ENCODE measurements at places on chromosomes 2 and 18.

DNA sequence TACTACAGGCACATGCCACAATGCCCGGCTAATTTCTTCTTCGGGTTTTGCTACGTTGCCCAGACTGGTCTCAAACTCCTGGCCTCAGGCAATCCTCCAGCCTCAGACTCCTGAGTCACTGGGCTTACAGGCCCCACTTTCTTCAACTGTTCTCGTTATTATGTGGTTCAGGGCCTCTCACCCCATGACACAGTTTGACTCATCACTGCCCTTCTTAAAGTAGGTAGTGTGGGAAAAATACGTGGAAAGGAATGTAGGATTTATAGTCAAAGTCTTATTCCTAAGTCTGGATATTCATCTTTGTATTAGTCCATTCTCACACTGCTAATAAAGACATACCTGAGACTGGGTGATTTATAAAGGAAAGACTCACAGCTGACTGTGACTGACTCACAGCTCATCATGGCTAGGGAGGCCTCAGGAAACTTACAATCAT is 19.4 kb downstream of the CENPA start:
- H3K27ac ChIP-seq: no peak overlapping the region
- peaks cover 11% of the 10 kb centered on the region for H3K4me1 ChIP-seq
- no peak for DNase-seq

GRCh38 chr2:225337183-225337582 is 62.3 kb upstream of the NYAP2 start:
- DNase-seq: no peak
- no peaks in the 10 kb centered on the region for H3K36me3 ChIP-seq
- H3K27me3 ChIP-seq: no peaks in the 10 kb centered on the region
- no peaks in the 10 kb centered on the region for H3K4me1 ChIP-seq

DNA sequence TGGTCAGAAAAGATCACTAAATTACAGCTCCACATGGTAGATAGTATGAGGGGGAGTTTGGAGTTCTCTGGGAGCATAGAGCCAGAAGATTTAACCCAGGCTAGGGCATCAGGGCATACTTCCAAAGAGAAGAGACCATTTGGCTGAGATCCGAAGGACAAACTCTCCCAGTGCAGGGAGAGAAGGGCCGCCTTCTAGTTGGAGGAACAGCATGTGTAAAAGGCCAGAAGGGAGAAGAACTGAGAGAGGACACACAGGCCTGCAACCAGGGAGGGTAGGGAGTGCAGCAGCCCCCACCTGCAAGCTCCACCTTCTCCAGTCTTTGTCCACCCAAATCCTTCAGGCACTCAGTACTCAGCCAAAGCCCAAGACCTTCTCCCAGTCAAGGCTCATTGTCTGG is 182.0 kb downstream of the GFPT1 start:
- DNase-seq: no peak
- H3K4me1 ChIP-seq: no peaks in the 10 kb centered on the region
- no peaks in the 10 kb centered on the region for H3K36me3 ChIP-seq
- H3K27ac ChIP-seq: no peak overlapping the region
- H3K4me3 ChIP-seq: no peak overlapping the region

DNA sequence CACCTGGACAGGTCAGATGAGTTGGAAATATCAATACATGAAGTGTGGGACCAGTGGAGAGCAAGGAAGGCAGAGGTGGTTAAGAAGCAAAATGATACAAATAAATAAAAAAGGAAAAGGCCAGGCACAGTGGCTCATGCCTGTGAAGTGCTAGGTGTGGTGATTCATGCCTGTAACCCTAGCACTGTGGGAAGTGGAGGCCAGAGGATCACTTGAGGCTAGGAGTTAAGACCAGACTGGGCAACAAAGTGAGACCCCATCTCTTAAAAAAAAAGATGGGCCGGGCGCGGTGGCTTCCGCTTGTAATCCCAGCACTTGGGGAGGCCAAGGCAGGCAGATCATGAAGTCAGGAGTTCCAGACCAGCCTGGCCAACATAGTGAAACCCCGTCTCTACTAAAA is 2.9 kb downstream of the STON1 start:
- no peak for DNase-seq
- H3K27me3 ChIP-seq: peaks cover 14% of the 10 kb centered on the region

DNA sequence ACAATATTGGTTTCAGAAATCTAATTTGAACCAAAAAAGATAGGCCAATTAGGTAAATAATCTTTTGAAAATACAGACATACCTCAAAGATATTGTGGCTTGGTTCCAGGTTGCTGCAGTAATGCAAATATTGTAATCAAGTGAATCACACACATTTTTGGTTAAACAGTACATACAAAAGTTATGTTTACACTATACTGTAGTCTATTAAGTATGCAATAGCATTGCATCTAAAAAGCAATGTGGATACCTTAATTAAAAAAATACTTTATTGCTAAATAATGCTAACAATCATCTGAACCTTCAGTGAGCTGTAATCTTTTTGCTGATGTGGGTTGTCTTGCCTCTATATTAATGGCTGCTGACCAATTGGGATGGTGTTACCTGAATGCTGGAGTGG is 67.3 kb downstream of the KYNU start:
- H3K4me3 ChIP-seq: no peak overlapping the region
- H3K36me3 ChIP-seq: no peaks in the 10 kb centered on the region
- DNase-seq: no peak
- no peak overlapping the region for H3K27ac ChIP-seq
- peaks cover 5% of the 10 kb centered on the region for H3K27me3 ChIP-seq
- H3K4me1 ChIP-seq: no peaks in the 10 kb centered on the region

DNA sequence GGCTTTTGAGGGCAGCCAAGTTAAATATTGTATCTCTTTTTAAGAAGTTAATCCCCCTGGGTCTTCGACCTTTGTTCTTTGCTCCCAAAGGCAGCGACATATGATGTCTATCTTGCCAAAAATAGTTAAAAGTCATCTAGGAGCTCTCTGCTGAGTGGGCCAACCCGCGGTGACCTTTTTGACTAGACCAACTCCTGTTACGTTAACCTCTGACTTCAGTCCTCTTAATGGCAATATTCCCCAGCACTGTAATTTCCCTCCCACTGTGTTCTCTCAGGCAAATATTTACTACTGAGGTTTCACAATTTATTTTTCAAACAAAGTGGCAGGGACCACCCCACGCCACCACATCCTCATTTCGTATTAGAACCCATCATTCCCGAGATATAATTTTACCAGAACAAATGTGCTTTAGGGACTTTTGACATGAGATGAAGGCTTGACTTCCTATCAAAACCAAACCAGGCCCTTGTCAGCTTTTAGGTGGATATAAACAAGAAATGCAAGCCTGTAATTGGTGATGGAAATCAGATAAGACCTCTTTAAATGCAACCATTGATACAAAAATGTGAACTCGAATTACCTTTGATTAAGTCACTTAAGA is 764.7 kb downstream of the SATB2 start:
- no peaks in the 10 kb centered on the region for H3K36me3 ChIP-seq
- no peak overlapping the region for H3K4me3 ChIP-seq
- H3K27me3 ChIP-seq: no peaks in the 10 kb centered on the region
- H3K27ac ChIP-seq: no peak overlapping the region

- H3K27me3 ChIP-seq: no peaks in the 10 kb centered on the region
- H3K4me1 ChIP-seq: peaks cover 24% of the 10 kb centered on the region
- H3K36me3 ChIP-seq: peaks cover 22% of the 10 kb centered on the region
Measured at GRCh38 chr2:99827296-99827999, 314.9 kb downstream of the AFF3 start.

DNA sequence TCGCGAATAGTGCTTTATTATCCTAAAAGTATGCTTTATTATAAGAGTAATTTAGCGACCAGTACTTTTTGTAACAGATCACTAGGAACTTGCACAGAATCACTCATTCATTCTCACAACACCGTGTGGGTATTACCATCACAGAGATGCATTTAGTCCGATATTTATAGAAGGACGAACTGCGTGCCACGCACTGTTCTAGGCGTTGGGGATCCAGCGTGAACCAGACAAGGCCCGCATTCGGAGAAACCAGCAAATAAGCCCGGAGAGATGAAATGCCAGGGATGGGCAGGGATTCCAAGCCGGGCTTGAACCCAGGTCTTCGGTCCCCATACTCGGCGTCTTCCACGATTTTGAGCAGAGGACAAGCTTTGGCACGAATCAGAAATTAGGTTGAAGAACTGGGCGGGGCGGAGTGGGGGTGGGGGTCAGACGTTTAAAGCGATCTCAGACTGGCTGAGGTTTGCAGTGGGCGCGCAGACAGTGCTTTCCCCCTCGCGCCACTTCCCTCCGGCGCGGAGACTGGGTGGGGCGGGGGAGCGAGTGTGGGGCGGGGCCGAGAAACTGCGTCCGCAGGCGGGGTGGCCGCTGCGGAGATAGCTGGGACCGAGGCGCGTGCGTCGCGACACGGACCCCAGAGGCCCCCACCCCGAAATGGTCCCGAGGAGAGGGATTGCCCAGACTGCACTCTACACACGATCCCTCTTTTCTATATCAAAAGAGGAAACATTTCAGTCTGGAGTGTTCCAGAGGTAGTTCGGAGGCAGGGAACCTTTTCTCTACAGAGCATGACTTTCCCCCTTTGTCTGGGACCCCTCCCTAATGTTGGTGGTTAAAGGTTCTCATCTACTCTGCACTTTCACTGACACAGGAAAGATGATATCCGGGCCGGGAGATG is 1.1 kb upstream of the CXCR4 start:
- H3K4me1 ChIP-seq: peaks cover 55% of the 10 kb centered on the region
- peak overlapping the region; percentile 98 for H3K4me3 ChIP-seq
- peaks cover 23% of the 10 kb centered on the region for H3K27me3 ChIP-seq
- H3K27ac ChIP-seq: peak overlapping the region; percentile 98
- DNase-seq: peak; percentile 78
- peaks cover 29% of the 10 kb centered on the region for H3K36me3 ChIP-seq

DNA sequence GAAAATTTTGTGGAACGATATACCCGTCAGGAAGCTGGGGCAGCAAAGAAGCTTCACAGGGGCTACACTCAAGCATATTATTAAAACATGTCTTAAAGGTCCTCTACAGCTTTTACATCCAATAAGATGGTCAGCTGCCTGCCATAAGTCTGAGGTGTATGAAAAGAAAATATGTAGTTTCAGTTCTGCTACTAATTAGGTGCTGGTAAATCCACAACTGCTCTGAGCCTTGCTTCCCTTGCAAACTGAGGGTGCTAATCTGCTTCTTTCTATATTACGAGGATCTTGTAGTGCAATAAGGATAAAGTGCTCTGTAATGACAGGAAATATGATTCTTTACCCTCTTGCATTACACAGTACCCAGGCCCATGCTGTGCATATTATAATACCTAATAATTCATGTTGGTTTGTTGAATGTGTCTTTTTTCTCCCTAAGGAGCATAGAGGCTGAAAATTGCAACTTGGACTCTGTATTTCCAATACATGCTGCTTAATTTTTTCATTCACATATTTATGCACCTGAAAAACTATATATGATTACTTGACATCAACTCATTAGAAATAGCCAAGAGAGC is 14.5 kb upstream of the SLC8A1 start:
- no peaks in the 10 kb centered on the region for H3K36me3 ChIP-seq
- H3K4me1 ChIP-seq: no peaks in the 10 kb centered on the region
- no peak overlapping the region for H3K27ac ChIP-seq

DNA sequence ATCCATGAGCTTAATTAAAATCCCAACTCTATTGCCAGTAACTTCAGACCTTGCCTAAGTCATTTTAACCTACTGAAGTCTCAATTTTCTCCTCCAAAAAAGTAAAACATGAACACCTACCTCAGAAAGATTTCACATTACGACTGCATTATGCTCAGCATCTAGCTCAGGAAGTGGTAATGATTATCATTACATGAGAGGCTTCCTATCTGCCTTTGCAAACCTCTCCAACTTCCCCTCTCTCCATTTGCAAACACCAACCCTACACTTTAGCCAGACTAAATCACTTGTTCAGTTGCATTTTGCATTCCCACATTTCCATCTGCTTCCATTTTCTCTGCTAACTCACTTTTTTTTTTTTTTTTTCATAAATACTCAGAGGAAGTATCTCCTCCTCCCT is 6.8 kb downstream of the SLC38A11 start:
- no peak for DNase-seq
- no peak overlapping the region for H3K4me3 ChIP-seq
- peaks cover 5% of the 10 kb centered on the region for H3K4me1 ChIP-seq
- H3K27ac ChIP-seq: no peak overlapping the region

DNA sequence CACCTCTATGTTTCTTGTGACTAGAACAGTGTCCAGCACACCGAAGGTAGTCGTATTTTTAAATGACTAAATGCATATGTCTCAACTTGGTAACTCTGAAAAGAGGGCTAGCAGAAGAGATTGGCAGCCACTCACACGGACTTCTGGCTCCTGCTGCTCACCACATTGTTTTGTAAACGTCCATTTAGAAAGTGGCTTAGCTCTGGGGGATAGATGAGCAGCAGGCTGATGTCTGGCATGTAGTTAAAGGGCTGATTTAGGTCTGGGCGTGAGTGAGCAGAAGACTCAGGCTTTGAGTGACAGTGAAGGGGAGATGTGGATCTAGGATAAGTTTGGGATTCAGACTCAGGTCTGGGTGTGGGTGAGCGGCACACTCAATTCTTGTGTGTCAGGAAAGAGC is 372.9 kb upstream of the HS6ST1 start:
- peaks cover 9% of the 10 kb centered on the region for H3K27me3 ChIP-seq
- no peak overlapping the region for H3K4me3 ChIP-seq
- no peak overlapping the region for H3K27ac ChIP-seq
- no peak for DNase-seq

GRCh38 chr18:54035927-54036326 is 188.5 kb downstream of the MBD2 start:
- no peaks in the 10 kb centered on the region for H3K4me1 ChIP-seq
- no peak overlapping the region for H3K4me3 ChIP-seq

DNA sequence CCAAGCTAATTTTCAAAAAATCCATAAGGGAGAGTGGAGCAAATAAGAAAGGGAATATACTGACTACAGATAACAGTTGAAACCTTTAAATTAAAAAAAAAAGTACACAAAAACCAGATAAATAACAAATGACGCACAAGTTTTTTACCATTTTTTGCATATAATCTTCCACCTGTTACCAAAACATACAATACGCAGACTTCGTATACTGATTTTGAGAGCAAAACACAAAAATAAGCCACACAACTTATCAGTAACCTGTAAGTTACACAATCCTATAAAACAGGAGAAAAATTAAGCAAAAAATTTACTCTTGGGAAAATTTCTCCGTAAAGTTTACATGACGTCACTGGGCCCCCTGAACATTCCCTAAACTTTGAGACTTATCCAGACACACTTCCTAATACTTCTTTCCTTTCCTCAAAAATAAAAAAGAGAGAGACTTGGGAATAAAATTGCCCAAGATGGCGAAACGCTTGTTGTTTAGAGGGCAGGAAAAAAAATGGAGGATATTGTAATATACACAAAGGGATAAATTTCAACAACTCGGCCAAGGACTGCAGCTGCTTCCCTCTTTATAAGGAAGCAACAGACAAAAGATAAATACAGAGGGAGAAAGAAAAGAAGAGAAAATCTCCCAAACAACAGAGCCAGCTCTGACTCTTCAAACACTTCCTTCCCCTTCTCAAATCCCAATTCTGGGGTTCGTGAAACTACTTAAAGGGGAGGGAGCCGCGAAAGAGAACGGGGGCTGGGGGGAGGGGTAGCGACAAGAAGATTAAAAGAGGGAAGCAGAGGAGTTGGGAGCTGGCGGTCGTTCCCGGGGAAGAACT is 1.6 kb downstream of the BAZ2B start:
- peaks cover 14% of the 10 kb centered on the region for H3K4me1 ChIP-seq
- H3K27me3 ChIP-seq: peaks cover 28% of the 10 kb centered on the region
- H3K4me3 ChIP-seq: peak overlapping the region; percentile 77
- H3K27ac ChIP-seq: no peak overlapping the region

- peaks cover 28% of the 10 kb centered on the region for H3K27me3 ChIP-seq
- H3K4me3 ChIP-seq: no peak overlapping the region
- no peak overlapping the region for H3K27ac ChIP-seq
- no peaks in the 10 kb centered on the region for H3K36me3 ChIP-seq
Measured at GRCh38 chr2:233698740-233699139, 6.0 kb downstream of the UGT1A6 start.

All from activated CD4-positive, alpha-beta T cell treated with anti-CD3 and anti-CD28 coated beads, Interleukin-2, amount 10 ng/mL, durations not matched to agents 7 days and 5 days (primary cell).